Activated T-cell treated with anti-CD3 and anti-CD28 coated beads, Interleukin-2, amount 50 U/mL, for 72 hours (primary cell): ENCODE measurements at places on chromosomes 3 and 15. TPM values are rescaled to one million over a fixed set of nuclear protein-coding genes. Genes with fewer than 3 reads are reported as not detected.

Gene MYO9A
- total RNA-seq = 24.0 TPM

Gene GASK1A
- not detected for total RNA-seq

GRCh38 chr15:40474581-40474980, 3.8 kb downstream of the CHST14 start:
- no peak for DNase-seq
- no peak overlapping the region for H3K27ac ChIP-seq
- H3K4me3 ChIP-seq = no peak overlapping the region
- H3K4me1 ChIP-seq = peaks cover 14% of the 10 kb centered on the region
- no peaks in the 10 kb centered on the region for H3K36me3 ChIP-seq

DNA sequence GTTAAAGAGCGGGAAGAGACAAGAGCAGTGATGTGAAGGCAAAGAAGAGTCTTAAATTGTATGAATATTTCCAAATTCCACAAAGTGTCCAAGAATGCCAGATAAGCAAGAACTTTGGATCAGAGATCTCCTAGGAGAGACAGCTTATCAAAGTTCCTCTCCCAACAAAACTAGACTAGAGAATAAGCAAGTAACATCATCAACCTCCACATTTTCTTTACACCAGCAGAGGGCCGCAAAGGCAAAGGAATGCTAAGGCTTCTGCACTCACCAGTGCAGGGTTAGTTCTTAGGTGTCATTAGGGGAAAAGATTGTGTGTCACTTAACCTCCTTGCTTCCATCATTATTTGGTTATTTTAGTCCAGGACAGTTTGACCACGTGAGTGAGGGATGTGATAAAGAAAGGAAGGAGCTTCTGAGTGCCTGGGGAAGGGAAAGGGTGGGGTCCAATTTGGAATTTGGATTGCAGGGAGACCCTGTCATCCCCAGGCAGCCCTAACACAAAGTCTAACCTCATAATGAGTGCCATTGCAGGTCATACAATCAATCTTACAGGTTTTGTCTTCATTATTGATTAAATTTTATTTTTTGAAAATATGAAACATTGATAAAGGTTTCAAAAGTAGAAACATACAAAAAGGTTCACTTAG, 7.5 kb upstream of the CMTM6 start:
- H3K27me3 ChIP-seq = no peaks in the 10 kb centered on the region

DNA sequence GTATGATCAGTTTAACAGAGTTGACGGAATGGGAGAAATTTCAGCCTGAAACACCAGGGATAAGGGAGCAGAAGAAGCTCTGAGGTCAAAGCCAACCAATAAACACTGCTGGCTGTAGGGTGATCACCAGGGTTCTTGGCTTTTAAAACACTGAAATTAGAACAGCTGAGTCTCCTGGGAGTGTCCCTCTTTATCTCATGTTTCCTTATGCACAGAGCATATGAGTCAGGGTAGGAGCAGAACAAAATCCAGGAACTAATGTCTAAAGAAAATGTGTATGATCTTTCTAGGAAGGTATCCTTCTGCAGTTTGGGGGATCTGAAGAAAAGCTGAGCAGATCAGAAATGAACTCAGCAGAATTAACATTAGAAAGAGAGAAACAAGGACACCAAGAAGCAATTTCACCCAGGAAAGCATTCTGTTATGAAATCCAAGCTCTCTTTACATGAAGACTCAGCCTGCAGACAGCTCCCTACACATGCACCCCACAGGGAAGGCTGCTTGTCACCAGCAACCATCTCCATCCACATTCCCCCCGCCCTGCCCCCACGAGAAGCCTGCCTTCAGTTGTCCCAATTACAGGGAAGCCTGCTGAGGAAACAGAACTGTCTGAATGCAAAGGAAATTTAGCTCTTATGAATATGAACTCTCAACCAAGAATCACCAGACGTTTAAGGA, 469.7 kb downstream of the PDCD6IP start:
- no peaks in the 10 kb centered on the region for H3K4me1 ChIP-seq
- DNase-seq = no peak
- H3K36me3 ChIP-seq = no peaks in the 10 kb centered on the region
- peaks cover 7% of the 10 kb centered on the region for H3K27me3 ChIP-seq

- no peak for DNase-seq
- H3K4me1 ChIP-seq = no peaks in the 10 kb centered on the region
- H3K27ac ChIP-seq = no peak overlapping the region
- H3K4me3 ChIP-seq = no peak overlapping the region
- no peaks in the 10 kb centered on the region for H3K27me3 ChIP-seq
Observed at GRCh38 chr3:175070946-175071345, 211.8 kb downstream of the NAALADL2 start.
